ENCODE measurements at places on chromosomes 3 and 15.

DNA sequence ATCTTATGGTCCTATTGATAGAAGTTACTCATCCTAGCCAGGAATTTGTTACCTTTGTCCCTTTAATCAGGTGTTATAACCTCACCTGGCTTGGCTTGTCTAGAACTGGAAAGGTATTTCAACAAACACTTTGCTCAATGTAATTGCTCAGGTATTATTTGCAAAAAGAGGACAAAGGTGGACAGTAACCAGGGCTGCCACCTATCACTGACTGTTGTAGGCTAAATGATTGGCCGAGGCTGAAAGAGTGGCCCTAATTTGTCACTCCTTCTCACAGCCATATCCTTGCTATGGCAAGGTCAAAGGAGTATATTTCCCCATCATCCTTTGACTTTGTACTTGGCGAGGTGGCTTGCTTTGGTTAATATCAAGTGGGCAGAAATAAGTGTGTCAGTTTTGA lies 2.7 kb upstream of the SELENOS start:
- DNase-seq = no peak

DNA sequence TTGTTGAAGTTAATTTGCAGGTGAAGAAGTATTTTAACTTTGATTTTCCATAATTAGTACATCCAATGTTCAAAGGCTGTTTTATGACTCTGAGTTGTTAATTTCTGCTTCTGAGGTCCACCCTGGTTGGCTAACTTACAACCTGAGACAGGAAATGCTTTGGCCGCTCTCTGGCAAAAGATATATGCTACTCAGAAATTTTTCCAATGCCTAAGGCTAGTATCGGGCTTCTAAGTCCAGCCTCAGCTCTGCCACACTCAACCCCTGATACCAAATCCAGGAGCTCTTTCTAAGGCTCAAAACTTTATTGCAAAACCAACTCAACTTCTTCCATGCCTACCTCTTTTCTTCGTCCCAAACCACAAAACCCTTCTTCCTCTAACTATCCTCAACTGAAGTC lies 192.9 kb downstream of the NEK10 start:
- no peak for DNase-seq

- DNase-seq = peak; percentile 79
Measured at GRCh38 chr3:162492446-162493081, 996.0 kb downstream of the OTOL1 start.

- DNase-seq = peak; percentile 70
Measured at GRCh38 chr3:8441969-8442559, 59.6 kb upstream of the LMCD1 start.

- peak; percentile 66 for DNase-seq
Measured at GRCh38 chr3:43736558-43737440, 46.1 kb downstream of the ABHD5 start.

DNA sequence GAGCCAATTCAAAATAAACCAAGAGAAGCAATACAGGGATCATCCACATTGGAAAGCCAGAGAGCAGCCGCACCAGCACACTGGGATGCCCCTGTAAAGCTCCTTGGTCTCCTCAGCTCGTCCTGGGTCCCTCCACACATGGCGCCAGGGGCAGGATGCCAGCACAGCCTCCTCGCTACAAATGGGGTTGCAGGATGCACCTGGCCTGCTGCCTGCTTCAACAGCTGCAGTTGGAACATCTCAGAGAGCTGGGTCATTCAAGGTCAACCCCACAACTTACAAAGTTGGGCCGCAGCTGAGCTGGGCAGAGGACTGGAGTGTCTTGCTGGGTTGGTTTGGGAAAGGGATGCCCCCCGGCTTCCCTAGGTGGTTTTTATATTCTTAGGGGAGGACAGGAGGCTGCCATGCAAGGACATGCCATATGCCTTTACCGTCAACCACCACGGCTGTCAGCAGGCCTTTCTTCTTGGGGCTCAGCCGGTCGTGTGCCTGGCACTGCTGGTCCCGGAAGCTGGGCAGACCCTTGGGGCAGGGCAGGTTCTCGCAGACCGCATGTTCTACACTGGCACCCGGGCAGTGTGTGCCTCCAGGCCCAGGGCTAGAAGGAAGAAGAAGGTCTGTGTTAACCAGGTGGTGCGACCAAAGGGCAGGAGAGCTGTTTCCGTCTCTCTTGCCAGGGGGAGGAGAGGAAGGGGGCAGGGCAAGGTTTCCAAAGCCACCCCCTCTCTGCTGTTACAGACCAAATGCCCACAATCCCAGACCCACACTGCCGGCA lies 225.2 kb downstream of the ADAMTS17 start:
- no peak for DNase-seq

- DNase-seq = no peak
Measured at GRCh38 chr15:92425578-92426225, 32.0 kb downstream of the ST8SIA2 start.

DNA sequence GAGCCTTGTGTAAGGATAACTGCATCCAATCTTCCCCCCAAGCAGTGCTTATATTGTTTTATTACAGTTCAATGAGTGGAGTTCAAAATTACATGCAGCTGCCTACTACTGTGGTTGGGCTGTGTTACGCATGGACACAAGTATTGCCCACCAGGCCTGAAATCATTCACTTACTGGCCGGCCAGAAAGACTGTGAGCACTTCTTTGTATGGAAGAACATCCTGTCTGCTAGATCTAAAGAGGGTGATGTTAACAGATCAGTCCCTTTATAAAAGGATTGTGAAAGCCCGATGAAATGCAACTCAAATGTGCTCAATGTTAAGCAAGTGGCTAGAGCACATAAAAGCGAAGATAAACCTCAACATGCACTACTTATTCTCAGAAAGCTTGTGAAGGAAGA lies 132.5 kb downstream of the FOXP1 start:
- DNase-seq = no peak

GRCh38 chr3:66442254-66443117 lies 58.3 kb downstream of the LRIG1 start:
- peak; percentile 77 for DNase-seq

GRCh38 chr3:16770792-16771191 lies 114.0 kb upstream of the PLCL2 start:
- DNase-seq = no peak

- no peak for DNase-seq
Measured at GRCh38 chr3:50605901-50606326, 5.7 kb downstream of the CISH start.

GRCh38 chr3:27228805-27229204 lies 140.4 kb downstream of the NEK10 start:
- DNase-seq = peak; percentile 34

DNA sequence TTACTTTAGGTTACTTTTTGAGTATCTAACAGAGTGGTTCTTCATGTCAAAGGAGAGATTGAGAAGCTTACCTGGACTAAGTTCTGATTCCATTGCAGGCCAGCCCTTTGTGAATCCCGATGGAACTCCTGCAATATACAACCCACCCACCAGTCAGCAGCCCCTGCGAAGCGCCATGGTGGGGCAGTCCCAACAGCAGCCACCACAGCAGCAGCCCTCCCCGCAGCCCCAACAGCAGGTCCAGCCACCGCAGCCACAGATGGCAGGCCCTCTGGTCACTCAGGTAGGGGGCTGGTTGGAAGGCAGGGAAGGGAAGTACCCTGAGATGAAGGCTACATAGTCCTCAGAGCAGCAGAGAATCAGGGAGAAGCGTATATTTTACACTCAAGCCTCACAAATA lies 97.8 kb downstream of the ARPP21 start:
- DNase-seq = no peak

DNA sequence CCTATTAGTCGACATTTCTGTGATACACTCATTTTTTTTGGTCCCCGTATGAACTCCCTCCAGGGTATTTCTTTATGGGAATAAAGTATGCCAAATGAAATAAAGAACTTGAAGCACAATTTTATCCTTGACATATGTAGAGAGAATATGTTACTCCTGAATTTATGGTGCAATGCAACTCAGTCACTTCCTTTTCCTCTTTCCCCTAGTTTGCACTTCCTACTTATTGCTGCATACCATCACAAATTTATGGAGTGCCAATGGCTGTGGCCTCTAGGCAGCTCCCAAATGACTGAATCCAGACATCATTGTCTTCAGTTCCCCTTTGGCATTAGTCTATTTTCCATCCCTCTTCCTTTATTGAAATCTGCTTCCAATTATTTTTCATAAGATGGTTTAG lies 403.5 kb downstream of the FHIT start:
- no peak for DNase-seq

DNA sequence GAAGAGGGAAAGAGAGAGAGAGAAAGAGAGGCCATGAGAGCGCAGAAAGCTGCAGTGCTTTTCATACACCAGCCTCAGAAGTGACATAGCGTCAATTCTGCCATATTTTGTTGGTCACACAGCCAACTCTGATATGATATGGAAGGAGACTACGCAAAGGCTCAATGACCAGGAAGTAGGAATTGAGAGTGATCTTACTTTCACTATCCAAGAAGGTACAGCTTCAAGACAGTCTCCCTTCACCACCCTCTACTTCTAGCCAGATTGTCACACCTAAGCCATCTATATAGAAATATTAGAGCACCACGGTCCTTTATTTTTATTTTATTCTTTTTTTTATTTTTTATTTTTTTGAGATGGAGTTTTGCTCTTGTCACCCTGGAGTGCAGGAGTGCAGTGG lies 21.1 kb downstream of the PARP15 start:
- DNase-seq = no peak

- no peak for DNase-seq
Measured at GRCh38 chr3:113064183-113064582, 73.4 kb downstream of the GTPBP8 start.

- DNase-seq = no peak
Measured at GRCh38 chr3:15549846-15550245, 28.3 kb upstream of the COLQ start.

GRCh38 chr3:105780107-105780506 lies 88.7 kb downstream of the CBLB start:
- no peak for DNase-seq

GRCh38 chr15:42591238-42591934 lies 16.0 kb downstream of the STARD9 start:
- peak; percentile 40 for DNase-seq

GRCh38 chr3:189227249-189227648 lies 55.5 kb downstream of the TPRG1 start:
- no peak for DNase-seq

- no peak for DNase-seq
Measured at GRCh38 chr15:35321926-35322325, 224.0 kb downstream of the DPH6 start.

- DNase-seq = peak; percentile 49
Measured at GRCh38 chr15:69457304-69458280, 5.0 kb downstream of the RPLP1 start.

GRCh38 chr3:159627634-159628033 lies 361.0 kb upstream of the IL12A start:
- DNase-seq = no peak

DNA sequence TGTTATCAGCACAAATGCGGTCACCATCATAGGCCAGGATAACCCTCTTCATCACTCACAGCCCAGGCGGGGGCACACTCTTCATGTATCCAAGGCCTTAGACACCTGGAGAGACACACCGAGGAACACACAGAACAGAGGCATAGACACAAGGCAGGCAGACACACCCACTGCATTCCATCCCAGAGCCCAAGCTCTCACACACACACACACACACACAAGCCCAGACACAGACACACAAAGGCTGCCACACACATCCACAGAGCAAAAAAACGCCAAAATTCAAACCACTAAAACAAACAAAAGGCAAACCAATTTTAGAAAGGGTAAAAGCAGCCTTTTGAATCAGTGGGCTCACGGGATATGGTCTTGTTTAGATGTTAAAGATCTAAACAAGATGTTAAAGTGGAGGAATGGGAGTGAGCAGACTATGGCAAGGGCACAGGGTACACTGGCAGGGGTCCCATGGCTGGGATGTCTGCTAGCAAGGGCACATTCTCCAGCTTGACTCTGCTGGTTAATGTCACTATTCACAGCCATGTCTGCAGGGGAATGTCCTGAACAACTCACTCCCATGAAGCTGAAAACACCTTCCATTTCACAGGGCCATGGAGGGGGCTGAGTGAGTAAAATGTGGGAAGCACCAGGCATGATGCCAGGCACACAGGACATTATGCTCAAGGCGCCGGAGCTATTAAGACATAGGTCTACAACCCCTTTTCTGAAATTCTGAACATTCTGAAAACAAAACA lies 14.9 kb upstream of the CRABP1 start:
- peak; percentile 21 for DNase-seq

Measured in ELR (cell line).